ENCODE measurements at places on chromosomes 4 and X. TPM values are rescaled to one million over a fixed set of nuclear protein-coding genes. Genes with fewer than 3 reads are reported as not detected.

SYTL4 gene
- not detected for total RNA-seq

PRR32 gene
- total RNA-seq = not detected

BTK gene
- total RNA-seq = 0.10 TPM

ZNF280C gene
- 5.1 TPM for total RNA-seq

BMP3 gene
- not detected for total RNA-seq

NLRP2B gene
- not detected for total RNA-seq

HS3ST1 gene
- not detected for total RNA-seq

ZCCHC12 gene
- total RNA-seq = not detected

CXXC4 gene
- total RNA-seq = not detected

DYNLT3 gene
- total RNA-seq = 17.8 TPM

SPANXD gene
- total RNA-seq = not detected

CSAG3 gene
- total RNA-seq = not detected

NR0B1 gene
- total RNA-seq = not detected

CLCN4 gene
- not detected for total RNA-seq

PHKA1 gene
- 1.4 TPM for total RNA-seq

LONRF3 gene
- 0.50 TPM for total RNA-seq

AKAP14 gene
- total RNA-seq = not detected

TBX22 gene
- total RNA-seq = not detected

ETDA gene
- not detected for total RNA-seq

IL21 gene
- 2.8 TPM for total RNA-seq

PPEF1 gene
- total RNA-seq = not detected

AMBN gene
- not detected for total RNA-seq

CFAP97 gene
- 31.9 TPM for total RNA-seq

HMGB3 gene
- total RNA-seq = 54.7 TPM

KLHL34 gene
- 0.58 TPM for total RNA-seq

TXK gene
- 15.2 TPM for total RNA-seq

FRG2 gene
- not detected for total RNA-seq

C4orf50 gene
- total RNA-seq = 1.0 TPM

TMPRSS11B gene
- not detected for total RNA-seq

MAGEA2B gene
- total RNA-seq = not detected

VCX3B gene
- not detected for total RNA-seq

LRRC66 gene
- 0.30 TPM for total RNA-seq

RNF212 gene
- total RNA-seq = 0.88 TPM

CSN3 gene
- not detected for total RNA-seq

F11 gene
- total RNA-seq = not detected

C4orf51 gene
- total RNA-seq = not detected

ZCCHC18 gene
- total RNA-seq = 2.8 TPM

MAGEA11 gene
- total RNA-seq = not detected

RIBC1 gene
- total RNA-seq = 1.1 TPM

GC gene
- total RNA-seq = not detected

IBSP gene
- not detected for total RNA-seq

NCAPG gene
- total RNA-seq = 77.7 TPM

PPP1R2C gene
- total RNA-seq = not detected
